Type B pancreatic cell (in vitro differentiated cells): ENCODE measurements at places on chromosomes 16 and 17. TPM values are rescaled to one million over a fixed set of nuclear protein-coding genes. Genes with fewer than 3 reads are reported as not detected.

DNA sequence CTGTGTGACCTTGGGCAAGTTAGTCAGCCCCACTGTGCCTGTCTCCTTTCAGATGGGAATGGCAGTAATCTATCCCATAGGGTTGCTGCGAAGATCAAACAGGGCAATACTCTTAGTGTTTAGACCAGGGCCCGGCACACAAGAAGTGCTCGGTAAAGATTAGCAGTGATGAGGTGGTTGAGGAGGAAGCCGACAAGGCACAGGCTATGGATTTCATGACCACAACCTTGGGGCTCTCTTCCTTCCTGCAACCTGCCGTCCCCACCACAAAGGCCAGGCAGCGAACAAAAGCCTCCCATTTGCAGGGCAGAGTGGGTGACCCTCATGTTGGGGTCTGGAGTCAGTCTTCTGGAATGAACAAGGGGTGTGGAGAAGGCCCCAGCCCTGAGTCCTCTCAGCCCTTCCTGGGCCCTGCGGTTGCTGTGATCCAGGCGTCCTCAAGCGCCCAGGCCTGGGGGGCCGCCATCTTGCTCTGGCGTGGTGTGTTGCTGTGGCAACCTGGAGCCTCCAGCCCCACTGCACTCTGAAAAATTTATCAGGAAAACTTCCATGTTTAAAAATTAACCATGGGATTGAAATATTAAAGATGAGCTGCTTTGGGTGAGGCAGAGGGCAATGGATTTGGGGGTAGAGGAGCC, 9.8 kb downstream of the ADAM11 start:
- no peak for DNase-seq

GRCh38 chr17:65449495-65449894, 112.0 kb downstream of the AXIN2 start:
- DNase-seq: no peak

DNA sequence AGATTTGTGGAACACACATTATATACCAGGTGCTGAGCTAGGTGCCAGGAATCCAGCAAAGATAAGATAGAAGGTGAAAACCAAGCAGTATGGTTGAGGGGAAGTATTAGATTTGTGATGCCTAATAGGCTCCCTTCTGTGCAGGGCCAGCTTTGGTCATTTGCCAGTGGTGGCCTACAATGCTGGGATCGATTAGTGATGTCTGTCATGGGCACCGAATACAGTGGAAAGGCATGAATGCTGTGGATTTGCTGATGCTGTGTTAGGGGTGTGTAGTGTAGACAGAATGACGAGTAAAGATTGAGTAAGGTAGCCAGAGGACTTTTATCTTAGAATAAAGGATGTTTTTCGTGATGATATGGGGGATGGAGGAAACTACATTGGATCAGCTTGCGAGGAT, 48.9 kb downstream of the SNX29 start:
- no peak for DNase-seq

GRCh38 chr17:31916491-31917064, 15.1 kb upstream of the UTP6 start:
- DNase-seq: no peak

DNA sequence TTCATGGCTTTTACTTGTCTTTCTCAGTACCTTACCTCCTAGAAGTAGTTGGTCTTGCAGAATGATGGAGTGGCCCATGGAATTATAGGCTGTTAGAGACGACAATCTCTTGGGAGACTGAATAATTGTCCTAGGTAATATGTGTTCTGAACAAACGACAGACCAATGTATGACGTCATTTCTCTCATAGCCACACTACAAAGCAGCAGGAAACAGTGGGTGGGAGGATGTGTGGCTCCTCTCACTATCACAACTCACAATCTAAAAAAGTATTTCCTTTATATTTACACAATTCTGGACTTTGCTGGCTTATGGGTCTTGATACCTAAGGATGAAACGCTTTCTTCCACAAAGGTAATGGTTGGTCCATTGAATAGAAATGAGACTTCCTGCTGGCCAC, 183.9 kb downstream of the TOX3 start:
- DNase-seq: no peak

DNA sequence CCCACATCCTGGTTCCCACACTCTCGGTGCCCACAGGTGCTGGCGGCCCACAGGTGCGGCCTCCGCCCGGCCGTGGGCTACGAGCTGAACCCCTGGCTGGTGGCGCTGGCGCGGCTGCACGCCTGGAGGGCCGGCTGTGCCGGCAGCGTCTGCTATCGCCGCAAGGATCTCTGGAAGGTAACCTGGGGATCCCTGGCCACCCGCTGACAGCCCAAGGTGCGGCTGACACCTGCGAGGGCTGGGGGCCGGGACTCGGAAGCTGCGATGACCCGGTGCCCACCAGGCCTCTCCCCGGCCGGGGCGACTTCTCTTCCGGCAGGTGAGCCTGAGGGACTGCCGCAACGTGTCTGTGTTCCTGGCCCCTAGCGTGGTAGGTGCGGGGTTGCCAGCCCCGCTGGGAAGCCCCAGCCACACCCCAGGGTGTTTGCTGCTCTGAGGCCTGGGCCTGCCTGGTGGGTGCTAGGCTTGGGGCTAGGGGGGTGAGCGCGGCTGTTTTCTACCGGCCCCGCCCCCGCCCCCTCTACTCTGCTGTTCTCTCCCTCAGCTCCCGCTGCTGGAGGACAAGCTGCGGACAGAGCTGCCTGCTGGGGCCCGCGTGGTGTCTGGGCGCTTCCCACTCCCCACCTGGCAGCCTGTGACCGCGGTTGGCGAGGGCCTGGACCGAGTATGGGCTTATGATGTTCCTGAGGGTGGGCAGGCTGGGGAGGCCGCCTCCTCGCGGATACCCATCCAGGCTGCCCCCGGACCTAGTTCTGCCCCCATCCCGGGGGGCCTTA, 1.0 kb downstream of the ANTKMT start:
- DNase-seq: no peak

DNA sequence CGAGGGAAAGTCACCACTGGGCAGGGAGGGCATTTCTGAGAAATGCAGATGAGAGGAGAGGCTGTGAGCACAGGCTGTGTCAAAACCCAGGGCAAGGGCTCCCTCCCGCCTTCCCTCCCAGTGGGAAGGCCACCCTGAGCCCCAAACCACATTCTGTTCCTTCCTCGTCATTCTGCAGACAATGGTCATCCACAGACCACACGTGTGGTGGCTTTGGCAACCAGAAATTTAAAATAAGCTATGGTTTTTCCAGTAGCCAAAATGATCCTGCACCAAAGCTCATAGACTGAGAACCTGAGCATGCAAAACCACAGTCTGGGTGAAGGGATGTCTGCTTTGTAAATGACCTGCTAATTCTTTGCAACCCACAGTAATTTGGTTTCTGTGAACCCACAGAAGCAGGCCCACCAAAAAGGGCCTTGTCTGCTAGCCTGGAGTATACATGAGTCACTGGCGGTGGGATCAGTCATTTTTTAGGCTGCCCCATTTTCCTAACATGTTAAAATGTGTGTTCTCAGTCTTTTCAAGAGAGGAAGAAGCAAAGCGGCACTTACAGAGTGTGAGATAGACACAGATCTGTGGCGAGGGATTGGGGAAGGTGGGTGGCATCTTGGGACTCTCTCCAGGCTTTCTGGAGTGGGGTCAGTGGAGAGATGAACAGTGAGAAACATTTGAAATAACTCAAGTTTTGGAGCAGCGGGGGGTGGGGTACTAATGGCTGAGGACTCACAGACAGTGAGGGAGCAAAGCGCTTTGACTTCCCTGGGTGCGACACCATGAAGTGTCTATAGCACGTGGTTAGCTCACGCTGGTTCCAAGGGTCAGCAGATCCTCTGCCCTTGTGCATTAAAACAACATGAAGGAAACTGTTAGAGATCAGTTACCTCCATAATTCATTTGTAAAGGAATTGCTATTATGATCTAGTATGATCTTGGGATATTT, 20.5 kb downstream of the GRB7 start:
- DNase-seq: no peak

GRCh38 chr17:8249621-8250500, 772 bp downstream of the PFAS start:
- no peak for DNase-seq

GRCh38 chr17:67666710-67667109, 51.0 kb upstream of the NOL11 start:
- DNase-seq: no peak

- no peak for DNase-seq
Measured at GRCh38 chr17:16974569-16975276, 2.8 kb upstream of the TNFRSF13B start.

DNA sequence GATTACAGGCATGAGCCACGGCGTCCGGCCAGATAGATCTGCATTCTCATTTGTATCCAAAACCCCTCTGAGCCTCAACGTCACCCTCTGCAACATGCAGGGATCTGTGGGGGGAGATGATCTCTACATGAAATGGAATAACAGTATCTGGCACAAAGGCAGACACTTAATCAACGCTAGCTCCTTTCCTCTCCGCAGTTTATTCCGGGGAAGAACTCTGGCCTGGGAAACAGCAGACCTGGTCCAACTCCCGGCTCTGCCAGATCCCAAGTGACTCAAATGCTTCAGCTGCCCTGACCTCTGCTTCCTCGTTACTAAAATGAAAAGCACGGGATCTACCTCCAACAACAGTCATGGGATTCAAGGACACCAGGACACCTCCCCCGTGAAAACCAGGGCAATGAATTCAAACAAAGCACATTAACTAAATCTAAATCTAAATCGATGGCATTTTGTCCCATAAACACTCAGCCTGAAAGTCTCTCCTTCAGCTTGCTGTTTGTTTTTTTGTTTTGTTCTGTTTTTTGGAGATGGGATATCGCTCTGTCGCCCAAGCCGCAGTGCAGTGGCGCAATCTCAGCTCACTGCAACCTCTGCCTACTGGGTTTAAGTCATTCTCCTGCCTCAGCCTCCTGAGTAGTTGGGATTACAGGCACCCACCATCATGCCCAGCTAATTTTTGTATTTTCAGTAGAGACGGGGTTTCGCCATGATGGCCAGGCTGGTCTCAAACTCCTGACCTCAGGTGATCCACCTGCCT, 78.2 kb downstream of the NXN start:
- no peak for DNase-seq

STX1B gene
- 1.0 and 9.9 TPM in 2 replicates for total RNA-seq

SNAI3 gene
- total RNA-seq: 0.68 and 0.79 TPM in 2 replicates

CDH8 gene
- total RNA-seq: 8.0 and 8.2 TPM in 2 replicates

TNS4 gene
- total RNA-seq: 1.8 and 2.3 TPM in 2 replicates

ACSM5 gene
- total RNA-seq: not detected in 2 replicates

NARF gene
- 75.4 and 111 TPM in 2 replicates for total RNA-seq

AATK gene
- total RNA-seq: 4.6 and 6.4 TPM in 2 replicates

MMP28 gene
- 0.97 and 1.8 TPM in 2 replicates for total RNA-seq
